ENCODE measurements at places on chromosomes 12 and 14.

GRCh38 chr12:96226401-96226800 is 32.2 kb downstream of the ELK3 start:
- DNase-seq: no peak

GRCh38 chr12:1104088-1104800 is 113.2 kb downstream of the ERC1 start:
- no peak for DNase-seq

DNA sequence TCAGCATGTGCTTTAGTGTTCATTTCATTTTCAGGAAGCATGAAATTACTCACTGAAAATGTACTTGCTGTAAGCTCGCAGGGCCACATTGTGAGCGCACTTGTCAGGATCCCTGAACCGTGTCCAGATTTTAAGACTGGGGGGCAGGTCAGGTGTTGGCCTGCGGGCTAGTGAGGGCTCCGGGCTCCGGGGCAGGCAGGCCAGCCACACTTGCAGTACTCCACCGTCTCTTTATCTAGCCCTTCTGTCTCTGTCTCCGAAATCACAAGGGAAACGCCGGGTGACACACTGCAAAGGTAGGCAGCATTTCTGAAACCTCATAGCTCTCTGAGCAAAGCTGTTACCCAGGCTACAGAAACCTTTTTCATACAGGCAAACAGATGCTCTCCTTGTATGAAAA is 98.7 kb downstream of the EML1 start:
- no peak for DNase-seq

DNA sequence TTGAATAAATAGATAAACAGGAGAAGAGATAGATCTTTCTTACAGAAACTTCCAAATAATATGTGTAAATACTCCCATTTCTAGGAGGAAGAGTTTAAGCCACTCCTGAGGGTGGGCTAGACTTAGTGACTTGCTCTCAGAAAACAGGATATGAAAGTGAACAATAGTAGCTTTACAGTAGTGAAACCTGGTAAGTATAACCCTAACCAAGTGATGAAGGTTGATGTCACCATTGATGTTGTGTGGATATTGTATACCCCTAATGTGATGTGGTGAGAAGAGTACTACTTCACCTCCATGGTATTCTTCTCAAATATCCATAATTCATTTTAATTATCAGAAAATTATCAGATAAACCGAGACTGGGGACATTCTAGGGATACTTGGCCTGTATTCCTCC is 20.9 kb downstream of the AKAP6 start:
- no peak for DNase-seq

DNA sequence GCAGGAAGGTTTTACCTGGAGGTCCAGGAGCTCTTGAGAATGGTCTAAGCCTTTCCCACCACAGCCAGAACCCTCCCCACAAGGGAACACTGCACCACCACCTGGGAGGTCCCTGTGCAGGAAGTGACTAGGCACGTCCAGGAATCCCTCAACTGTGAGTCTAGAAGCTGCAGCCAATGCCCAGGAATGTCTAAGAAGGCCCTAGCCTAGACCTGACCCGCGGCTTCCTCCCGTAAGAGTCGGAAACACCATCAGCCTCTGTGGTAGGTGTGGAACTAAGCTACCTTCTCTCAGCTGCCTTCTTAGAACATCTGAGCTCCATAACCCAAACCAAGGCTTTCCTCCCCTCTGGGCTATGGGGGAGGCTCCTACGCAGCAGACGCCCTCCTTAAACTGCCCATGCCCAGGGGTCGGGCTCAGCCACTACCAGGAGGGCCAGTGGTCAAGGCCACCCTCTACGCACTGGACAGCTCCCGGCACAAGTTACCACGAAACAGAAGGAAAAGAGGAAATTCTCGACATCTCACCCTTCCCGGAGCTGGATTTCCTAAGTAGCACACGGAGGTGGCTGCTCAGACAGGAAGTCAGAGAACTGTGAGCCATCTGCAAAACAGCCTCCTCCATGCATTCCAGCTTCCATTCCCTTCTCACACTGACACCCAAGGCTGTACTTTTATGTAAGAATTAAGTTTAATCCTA is 25.5 kb downstream of the ZFYVE21 start:
- no peak for DNase-seq

DNA sequence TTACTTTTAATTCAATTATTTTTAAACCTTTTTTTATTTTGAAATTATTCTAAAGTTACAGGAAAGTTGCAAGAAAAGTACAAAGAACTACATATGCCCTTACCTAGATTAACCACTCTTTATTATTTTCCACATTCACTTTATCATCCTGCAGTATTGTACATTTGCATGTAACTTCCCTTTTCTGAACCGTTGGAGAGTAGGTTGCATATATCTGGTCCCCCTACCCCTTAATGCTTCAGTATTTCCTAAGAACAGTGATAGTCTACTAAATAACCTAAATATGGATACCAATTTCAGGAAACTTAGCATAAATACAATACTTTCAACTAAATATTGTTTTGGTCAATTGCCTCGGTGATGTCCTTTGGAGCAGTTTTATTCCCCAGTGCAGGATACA is 15.0 kb downstream of the G2E3 start:
- no peak for DNase-seq

DNA sequence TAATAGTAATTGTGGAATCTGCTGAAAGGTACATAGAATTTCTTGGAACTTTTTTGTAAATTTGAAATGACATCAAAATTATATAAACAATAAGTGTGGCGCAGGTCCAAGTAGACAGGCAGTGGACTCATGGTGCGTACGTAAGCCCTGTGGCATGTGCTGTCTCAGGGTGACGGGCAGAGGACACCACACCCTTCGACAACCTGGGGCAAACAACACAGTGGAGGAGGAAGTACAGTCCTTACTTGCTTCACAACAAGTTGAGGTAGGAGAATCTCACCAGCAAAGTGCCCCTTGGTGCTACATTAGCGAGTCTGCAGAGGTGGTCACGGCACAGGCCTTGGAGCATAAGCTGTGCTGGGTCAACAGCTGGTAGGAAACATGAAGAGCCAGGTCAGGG is 180.9 kb downstream of the AEBP2 start:
- no peak for DNase-seq

GRCh38 chr12:15962760-15963159 is 51.6 kb downstream of the DERA start:
- no peak for DNase-seq
